Activated CD4-positive, CD25-positive, alpha-beta regulatory T cell treated with anti-CD3 and anti-CD28 coated beads, Interleukin-2, amount 50 U/mL, for 24 hours (primary cell): ENCODE measurements at places on chromosomes 6 and 20.

DNA sequence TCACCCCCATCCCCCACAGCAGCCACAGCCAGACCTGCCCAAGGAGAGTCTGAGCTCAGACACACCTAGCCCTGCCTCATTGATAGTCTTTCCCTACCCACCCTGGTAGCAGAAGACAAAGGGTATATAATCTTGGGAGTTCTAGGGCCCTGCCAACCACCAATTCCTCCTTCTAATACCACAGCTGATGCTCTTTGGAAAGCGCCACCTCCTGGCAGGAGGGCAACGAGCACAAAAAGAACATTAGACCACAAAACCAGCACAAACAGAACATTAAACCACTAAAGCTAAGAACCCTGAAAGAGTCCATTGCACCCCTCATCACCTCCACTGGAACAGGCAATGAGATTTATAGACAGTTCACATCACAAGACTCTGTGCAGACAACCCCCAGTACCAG is 195.8 kb upstream of the FUT9 start:
- no peak for ATAC-seq

DNA sequence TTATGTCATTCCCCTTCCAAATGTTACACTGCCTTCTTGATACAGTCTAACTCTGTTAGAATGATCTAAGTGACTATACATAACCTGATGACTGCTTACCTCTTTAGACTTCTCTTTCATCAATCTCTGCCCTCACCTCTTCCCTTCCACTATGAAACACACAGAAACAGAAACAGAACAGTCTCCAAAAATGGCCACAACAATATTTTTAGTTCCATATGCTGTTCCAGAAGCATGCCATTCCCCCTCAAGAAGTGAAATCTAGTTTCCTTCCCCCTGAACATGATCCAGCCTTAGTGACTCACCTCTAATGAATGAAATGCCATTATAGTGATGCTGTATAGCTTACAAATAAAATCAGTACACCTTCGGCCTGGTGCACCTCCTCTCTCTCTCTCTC is 229.3 kb upstream of the TENT5A start:
- ATAC-seq: no peak

DNA sequence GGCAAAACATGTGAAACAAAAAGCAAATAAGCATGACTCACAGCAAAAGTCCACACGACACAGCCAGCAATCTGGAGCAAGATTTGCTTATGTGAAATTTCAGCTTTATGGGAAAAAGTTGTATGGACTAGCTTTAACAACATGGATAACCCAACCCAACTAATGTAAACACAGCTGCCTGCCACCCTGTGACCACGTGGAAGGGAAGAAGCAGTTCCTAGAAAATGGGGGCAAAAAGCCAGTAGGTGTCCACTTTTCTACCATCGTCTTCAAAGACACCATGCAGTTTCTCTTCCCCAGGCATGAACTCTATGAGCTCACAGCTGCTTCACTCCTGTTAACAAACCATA is 425.4 kb upstream of the RNF217 start:
- ATAC-seq: no peak

DNA sequence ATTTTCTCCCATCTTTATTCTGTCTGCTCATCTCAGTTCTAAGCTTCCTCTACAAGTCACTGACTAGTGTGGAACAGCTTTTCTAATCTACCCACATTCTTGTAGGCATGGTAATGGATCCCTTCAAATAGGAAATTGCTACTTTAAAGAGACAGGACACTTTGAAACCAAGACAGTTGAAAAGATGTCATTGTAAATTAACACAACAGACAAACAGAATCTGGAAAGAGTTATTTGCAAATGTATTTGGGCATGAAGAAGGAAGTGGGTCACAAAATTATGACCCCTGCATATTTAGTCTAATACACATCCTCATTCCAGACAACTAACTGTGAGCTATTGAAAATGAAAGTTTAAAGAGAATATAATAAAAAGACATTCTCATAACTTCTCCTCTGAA is 298.2 kb upstream of the MARCKS start:
- no peak for ATAC-seq

- ATAC-seq: no peak
Measured at GRCh38 chr6:41730531-41731436, 4.6 kb downstream of the TFEB start.

GRCh38 chr20:6287471-6287870 is 164.6 kb upstream of the FERMT1 start:
- ATAC-seq: no peak

DNA sequence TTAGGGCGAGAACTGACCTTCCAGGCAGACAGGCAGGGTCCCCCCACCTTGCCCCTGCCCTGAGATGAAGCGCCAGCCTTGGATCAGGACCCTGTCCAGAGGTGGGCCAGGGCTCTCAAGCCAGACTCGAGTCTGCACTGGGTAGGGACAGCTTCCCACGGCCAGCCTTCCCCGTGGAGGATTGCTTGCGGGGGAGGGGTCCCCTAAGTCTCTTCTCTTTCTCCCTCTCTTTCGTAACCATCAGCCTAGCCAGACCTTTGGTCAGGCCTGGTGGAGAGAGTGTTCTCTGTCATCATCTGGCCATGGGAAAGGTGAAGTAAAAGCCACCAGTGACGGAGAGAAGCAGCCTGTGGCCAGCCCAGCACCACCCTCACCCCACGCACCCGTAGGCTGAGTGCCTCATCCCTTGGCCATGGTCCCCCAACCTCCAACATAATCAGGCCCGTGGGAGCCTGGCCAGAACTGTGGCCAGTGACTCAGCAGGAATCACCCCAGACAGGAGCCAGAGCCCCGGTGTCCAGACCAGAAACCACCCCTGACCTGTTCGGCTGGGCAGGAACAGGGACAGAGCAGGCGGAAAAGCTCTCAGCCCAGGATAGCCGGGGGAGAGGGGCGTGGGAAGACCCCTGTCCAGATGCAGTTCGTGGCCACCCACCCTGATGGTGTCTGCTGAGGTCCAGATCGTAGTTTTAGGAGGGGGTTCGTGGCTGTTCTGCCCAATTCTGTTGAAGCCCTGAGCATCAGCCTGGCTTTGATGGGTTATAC is 47.1 kb downstream of the SNAI1 start:
- no peak for ATAC-seq

GRCh38 chr6:109001291-109001894 is 93.3 kb downstream of the SESN1 start:
- ATAC-seq: no peak

DNA sequence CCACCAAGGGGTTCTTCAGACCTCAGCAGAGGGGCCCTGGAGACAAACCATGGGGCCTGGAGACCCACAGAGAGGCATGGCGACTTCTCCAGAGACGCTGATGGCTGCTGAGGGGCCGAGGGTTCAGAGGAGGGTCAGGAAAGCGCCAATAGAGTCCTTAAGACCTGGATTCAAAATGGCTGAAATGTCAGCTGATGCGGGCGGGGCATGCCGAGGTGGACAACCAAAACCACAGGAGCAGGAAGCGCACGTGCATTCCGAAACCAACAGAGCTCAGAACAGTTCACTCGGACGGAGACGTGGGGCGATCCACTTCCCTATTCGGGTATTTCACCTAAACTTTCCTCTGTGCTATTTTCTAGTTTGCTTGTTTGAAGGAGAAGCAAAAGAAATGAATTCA is 99.9 kb upstream of the RIN2 start:
- ATAC-seq: no peak

- ATAC-seq: no peak
Measured at GRCh38 chr6:35086282-35086632, 54.9 kb downstream of the TCP11 start.

GRCh38 chr6:143465546-143465945 is 14.9 kb downstream of the PEX3 start:
- no peak for ATAC-seq

GRCh38 chr6:117497237-117497636 is 14.8 kb downstream of the DCBLD1 start:
- no peak for ATAC-seq

- no peak for ATAC-seq
Measured at GRCh38 chr20:33842346-33842745, 31.2 kb downstream of the CHMP4B start.

GRCh38 chr20:15799871-15800270 is 773.4 kb downstream of the KIF16B start:
- ATAC-seq: no peak

- no peak for ATAC-seq
Measured at GRCh38 chr6:103799971-103800670, 1059.6 kb downstream of the HACE1 start.

- no peak for ATAC-seq
Measured at GRCh38 chr20:48287021-48287494, 501.8 kb upstream of the SULF2 start.

DNA sequence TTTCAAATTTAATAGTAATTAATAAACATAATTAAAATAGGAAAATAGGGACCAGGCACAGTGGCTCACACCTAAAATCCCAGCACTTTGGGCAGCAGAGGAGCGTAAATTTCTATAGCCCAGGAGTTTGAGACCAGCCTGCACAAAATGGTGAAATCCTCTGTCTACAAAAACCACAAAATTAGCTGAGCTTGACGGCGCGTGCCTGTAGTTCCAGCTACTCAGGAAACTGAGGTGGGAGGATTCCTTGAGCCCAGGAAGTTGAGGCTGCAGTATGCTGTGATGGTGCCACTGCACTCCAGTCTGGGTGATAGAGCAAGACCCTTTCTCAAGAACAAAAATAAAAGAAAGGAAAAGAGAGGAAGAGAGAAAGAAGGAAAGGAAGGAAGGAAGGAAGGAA is 1387.0 kb upstream of the ADGRB3 start:
- ATAC-seq: no peak

DNA sequence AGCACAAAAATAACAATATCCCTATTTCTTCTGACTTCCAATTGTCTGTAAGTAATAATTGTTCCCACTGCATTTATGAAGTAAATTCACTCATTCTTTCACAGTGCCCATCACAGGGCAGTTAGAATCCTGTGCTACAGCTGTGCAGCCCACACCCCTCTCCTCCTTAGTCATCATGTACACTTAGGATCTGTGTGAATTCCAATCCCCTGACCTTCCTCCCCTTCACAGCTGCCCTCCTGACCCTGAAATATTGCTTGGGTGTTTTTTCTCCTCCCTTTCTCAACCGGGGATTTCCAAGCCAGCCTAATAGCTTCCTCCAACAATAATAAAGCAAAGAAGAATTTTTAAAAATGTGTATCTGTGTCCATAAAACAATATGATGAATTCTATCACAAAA is 91.5 kb upstream of the BEND6 start:
- ATAC-seq: no peak

DNA sequence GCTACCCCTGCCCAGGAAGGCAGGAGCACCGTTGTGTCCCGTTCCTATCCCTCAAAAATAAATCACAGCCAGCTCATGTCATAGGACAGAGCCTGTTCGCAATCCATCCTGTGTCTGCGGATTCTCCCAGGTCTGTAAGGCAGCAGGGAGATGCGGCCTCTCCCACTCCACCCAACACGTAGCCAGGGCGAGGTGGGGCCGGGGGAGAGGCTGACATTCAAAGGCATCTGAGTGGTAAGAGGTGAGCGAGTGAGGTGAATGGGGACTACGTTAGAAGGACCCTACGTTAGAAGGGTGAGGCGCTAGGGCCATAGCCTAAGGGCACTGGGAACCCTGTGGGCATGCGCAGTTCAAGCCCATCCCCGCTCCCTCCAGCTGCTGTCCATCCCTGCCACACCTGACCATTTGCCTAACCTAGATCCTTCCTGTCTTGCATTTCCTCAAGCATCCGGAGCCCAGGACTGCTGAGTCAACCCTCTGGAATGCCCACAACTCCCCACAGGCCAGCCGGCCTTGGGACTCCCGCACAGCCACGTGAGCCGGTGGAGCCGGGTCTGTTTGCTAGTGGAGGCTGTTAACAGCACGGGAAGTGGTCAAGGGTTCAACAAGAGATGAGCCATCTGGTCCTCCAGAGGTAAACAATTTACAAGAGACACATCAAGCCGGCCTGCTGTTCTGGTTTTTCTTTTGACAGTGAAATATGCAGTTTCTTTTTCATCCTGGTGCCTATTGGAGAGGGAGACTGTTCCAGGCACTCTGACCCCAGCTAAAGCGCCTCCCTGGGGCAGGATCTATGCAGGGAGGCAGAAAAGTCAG is 45.9 kb downstream of the RIPOR3 start:
- ATAC-seq: no peak

DNA sequence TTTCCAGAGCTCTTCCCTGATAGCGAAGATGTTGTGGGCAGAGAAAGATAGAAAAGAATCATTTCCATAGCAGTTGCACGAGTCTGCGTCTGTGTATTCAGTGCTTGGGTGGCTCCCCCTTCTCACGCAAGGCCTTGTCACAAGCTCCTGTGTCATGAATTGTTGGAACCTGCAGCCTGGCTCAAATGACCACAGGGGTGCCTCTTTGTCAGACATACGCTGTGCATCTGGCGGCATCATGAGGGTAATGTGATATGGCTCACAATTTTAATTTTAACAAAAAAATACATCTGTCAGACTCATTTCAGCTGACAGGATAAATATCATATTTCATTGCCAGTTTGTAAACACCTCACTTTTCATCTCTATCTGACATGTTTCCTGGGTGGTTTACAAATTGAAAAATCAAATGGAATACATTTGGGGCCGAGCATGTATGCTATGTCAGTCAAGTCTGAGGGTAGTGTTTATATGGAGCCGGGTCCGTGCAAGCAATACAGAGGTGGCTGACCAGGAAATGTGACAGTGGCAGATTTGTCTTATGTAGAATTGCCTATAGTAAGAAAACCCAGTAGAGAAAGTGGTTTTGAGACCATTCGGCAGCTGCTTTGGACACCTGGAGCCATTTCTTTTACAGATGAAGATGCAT is 90.9 kb downstream of the CAP2 start:
- ATAC-seq: no peak

DNA sequence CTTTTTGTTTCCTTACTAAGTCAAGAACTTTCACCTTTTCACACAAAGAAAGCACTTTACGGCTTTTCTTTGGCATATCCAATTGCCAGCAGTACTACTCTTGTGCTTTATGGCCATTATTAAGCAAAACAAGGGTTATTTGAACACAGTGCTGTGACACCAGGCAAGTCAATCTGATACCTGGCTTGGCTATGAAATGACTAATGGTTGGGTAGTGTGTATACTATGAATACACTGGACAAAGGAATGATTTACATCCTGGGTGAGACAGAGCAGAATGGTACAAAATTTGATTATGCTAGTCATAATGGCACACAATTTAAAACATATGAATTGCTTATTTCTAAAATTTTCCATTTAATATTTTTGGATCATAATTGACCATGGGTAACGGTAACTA is 22.1 kb upstream of the ADGRF1 start:
- no peak for ATAC-seq

DNA sequence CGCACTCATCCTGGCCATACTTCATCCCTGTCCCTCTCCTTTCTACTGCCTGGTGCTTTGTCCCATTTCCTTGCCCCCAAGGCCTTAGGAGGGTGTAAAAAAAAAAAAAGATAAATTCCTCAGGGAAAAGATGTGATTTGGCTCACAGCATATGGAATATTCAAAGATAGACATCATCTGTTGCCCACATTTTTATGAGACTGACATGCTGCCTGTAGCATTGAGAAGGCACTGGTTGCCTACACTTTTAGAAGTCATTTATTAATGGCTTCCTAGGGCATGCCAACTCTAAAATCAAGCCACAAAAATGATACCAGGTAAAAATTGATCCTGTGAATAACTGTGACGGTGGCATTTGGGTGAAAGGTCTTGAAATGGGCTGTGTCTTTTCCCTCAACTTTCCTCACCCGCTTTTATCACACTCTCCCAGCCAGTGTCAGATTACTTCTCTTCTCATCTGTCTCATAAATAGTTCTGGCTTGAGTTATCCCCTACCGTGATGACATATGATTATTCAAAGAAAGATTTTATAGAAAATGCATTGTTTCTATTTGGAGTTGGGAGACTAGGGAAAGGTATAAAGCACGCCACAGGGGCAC is 139.4 kb downstream of the CARMIL1 start:
- ATAC-seq: no peak

GRCh38 chr6:121876721-121877120 is 441.3 kb downstream of the GJA1 start:
- ATAC-seq: no peak
